ENCODE measurements at places on chromosomes 1 and 21.

DNA sequence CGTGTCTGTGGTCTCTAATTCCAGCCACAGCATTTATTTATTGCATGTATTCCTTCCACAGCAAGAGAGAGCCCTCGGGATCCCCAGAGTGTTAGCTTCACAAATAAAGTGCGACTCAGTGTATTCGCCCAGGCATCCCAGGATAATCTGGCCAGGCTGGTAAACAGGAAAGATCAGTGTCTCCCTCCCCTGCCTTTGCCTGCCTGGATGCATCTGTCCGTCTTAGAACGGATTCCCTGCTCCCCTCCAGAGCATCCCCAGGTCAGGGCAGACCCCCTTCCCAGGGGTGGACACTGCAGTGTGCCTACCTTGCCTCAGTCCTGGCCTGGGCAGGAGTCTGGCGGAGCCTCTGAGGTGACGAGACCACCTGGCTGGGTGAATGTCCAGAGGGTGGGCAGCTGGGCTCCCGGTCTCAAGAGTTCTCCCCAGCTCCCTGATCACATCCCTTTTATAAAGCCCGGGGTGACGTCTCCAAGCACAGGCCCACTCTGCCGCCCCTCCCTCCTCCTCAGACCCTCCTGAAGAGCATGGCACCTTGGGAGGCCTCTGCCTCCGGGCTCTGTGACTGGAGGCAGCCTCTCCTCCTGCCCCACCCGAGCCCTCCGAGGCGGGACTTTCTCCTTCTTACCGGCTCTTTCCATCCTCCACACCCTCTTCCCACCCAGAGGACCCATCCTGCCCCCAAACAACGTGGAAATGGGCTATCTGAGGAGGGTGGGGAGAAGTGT, at the start of gene KISS1:
Gene KISS1 (minus strand): TSS at position 424 of the 728 bp plus-strand sequence. CDS start 3,615 bp downstream, outside the sequence.
- DNase-seq = no peak

DNA sequence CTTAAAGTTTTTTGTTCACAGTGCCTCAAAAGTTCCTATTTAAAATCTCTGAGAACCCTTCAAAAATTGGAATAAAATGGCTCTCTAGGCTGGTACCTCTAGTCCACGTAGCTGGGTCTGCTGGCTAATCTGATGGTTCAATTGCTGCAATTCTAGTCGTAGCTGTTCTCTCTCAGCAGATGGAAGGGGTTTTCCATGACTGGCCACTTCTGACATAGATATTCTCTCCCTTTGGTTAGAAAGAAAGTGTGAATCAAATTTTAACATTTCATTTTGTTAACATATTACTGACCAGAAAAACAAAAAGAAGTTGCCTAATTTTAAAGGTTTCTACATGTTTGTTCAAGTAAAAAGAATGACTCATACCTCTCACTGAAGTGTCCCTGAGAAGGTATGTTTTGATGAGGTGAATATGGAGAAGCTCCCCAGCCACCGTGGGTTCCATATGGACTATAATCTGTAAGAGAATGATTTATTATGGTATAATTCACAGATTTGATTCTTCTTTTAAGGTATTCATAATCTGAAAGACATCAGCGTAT, 29.3 kb upstream of the SERPINC1 start:
- no peak for DNase-seq

GRCh38 chr1:71264039-71264438, 183.2 kb upstream of the ZRANB2 start:
- no peak for DNase-seq

GRCh38 chr1:21254335-21254951, 35.8 kb downstream of the ECE1 start:
- no peak for DNase-seq

DNA sequence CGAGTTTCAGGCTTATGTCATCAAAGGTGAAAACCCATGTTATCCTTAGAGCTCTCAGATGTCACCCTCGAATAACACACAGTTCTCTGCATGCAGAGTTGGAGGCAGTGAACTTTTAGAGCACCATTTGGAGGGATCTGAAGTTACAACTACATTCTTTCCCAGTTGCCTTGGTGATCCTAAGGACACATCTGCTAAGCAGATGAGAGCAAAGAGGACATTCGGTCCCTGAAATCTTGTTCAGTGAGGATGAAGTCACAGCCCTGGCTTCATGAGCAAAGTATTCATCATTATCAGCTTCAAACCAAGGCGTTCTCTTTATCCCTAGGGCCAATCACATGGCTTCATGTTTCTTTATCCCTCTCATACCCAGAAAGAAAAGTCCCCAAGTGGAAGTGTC, 23.1 kb upstream of the MCOLN2 start:
- DNase-seq = no peak

DNA sequence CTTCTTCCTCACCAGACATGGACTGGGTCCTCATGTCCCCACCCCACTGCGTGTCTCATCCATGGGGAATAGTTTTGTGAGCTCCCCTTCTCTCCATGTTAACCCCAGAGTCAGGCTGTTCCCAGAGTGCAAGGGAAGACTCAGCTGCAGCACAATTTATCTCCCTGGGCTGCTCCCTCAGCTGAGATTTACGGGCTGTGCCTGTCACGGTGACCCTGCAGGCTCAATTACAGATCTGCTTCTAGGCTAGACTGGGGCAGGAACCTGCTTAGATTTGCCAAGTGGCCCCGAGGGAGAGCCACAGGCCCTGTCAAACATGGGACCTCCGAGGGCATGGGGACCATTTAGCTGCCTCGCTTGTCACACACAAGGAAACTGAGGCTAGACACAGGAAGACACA, 37.8 kb downstream of the CDCP2 start:
- no peak for DNase-seq

DNA sequence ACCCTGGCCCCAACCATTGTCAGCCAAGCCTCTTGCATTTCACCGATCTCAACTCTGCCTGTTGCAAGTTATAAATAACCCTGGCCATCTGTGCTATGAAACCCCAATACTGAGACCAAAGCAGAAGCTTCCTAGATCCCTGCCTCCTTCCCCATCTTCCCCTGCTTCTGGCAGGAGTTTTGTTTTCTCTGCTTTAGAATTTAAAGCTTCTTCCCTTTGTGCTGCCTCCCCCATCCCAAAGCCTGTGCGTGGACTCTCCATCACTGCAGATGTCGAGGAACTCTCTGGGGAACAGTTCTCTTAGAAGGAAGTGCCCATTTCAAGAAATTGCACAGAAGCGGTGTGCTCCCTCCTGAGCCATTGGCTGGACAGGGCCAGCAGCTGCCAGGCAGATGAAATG, 17.4 kb upstream of the MYOG start:
- DNase-seq = no peak

GRCh38 chr1:220137019-220137786, 43.3 kb downstream of the IARS2 start:
- DNase-seq = no peak

- DNase-seq = no peak
Observed at GRCh38 chr1:155168456-155169210, 4.5 kb downstream of the KRTCAP2 start.

DNA sequence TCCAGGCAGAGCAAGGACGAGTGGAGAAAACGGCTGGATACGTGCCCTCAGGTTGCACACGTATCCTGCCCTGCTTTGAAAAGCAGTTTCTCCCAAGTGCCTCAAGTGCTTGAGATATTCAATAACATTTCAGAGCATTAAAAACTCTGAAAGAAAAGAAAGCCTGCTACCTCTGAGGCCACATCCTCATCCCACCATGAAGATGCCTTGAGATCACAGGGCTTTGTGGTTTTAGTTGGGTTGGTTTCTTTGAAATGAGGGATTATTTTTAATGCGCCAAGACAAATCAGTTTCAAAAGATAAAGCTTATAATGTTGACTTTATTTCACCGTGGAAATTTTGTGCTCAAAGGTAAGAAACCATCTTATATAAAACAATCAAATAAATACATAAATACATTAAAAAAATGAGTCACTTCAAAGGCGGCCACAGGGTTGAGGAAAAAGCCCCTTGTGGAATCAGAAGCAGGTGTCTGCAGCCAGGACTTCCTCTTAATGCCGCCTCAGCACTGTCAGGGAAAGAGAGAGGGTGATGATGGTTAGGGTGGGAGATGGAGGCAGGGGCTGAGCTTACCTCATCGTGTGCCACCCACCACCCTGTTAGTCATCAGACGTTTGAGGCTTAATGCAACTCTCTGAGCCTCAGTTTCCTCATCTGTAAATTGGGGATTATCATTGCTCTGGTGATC, 1.4 kb downstream of the NPPB start:
- no peak for DNase-seq

- no peak for DNase-seq
Observed at GRCh38 chr1:79259390-79260336, 253.1 kb upstream of the ADGRL4 start.

DNA sequence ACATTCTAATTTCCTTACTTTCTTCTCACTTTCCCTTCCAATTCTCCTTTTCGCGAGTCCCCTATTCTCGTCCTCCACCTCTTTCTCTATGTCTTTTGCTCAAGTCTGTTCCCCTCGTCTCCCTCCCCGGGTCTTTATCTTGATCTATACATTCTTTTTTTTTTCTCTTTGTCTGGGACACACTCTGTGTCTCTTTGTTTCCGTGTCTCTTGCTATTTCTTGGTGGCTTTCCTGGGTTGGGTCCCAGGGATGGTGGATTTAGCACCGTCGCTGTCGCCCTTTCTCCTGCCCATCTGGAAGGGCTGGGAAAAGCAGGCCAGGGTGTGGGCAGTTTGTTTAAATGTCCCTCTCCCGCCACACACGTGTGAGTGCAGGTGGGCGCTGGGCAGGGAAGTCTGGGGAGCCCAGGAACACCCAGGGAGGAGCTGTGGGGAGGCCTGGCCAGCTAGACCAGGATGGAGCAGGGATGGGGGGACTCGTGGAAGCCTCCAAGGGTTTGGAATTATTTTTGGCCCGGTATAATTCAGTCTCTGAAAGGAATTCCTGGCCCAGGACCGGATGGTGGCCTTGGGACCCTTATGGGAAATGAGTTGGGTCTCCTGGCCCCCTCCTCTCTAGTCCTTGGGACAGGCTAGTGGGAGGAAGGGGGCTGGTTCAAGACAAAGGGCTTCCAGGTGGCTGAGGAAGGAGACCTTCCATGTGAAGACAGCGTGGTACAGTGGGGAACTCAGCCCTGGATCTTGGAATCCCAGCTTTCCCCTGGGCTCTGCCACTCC, 9.5 kb upstream of the ID3 start:
- DNase-seq = no peak

Data from stimulated activated CD4-positive, alpha-beta T cell treated with anti-CD3 and anti-CD28 coated beads, Interleukin-1b, Interleukin-23, amount 100 ng/mL, for 4 hours (primary cell).